CD4-positive, alpha-beta T cell (primary cell): ENCODE measurements at places on chromosomes 4 and X. TPM values are rescaled to one million over a fixed set of nuclear protein-coding genes. Genes with fewer than 3 reads are reported as not detected.

DNA sequence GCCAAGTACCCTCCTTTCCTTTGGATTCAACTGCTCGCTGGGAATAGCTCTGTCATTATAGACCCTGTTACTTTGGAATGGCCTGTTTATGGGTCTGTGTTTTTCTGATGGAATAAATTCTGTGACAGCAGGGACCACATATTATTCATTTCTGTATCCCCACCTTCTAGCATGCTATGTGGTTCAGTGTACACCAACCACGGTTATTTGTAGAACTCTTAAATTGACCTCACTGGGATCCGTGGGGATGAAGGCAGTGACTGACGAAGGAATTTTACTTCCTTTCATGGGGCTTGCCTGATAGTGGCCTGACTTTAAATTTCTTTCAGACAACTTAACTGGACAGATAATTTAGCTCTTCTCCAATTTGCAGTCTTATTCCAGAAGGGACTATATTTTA lies 343.2 kb downstream of the SPRY1 start:
- no peaks in the 10 kb centered on the region for H3K4me1 ChIP-seq
- H3K27me3 ChIP-seq = no peaks in the 10 kb centered on the region
- H3K4me3 ChIP-seq = no peak overlapping the region

DNA sequence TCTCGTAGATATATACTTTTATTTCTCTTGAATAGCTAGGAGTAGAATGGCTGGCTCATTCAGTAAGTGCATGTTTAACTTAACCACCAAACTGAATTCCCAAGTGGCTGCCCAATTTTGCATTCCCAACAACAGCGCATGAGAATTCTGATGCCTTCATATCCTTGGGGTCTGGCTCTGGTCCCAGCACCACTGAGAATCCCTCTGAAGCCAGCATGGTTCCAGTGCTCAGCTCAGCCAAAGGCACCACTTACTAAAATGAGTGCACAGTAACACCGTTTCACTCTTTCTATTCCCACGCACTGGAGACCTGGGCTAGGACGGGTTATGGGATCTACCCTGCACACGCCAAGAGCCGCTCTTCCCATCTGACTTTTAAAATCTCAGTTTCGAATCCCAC lies 60.4 kb downstream of the CASP3 start:
- H3K27me3 ChIP-seq = no peaks in the 10 kb centered on the region
- H3K36me3 ChIP-seq = no peaks in the 10 kb centered on the region
- no peak overlapping the region for H3K27ac ChIP-seq
- no peak overlapping the region for H3K4me3 ChIP-seq
- no peak for DNase-seq

GRCh38 chr4:149398993-149399392 lies 416.6 kb downstream of the IQCM start:
- H3K27me3 ChIP-seq = no peaks in the 10 kb centered on the region
- no peak overlapping the region for H3K4me3 ChIP-seq
- no peaks in the 10 kb centered on the region for H3K36me3 ChIP-seq
- no peak for DNase-seq
- no peaks in the 10 kb centered on the region for H3K4me1 ChIP-seq

DNA sequence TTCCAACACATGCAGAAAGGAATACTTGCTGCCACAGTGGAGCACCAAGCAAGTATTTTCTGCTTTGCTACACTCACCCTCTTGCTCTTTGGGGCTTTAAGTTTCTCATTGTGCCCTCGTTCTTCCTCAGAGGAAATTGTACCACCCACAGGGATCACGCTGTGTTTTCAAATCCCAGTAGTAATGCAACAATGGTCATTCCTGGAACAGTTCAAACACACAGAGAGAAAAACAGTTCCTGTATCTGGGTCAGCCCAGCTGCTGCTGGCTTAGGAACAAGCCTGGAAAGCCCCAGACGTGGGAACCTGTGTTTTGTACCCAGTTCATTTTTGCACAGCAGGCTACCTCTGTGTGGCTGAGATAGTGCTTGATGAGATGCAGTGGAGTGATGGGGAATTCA lies 907.8 kb downstream of the STPG2 start:
- H3K4me1 ChIP-seq = no peaks in the 10 kb centered on the region
- no peaks in the 10 kb centered on the region for H3K36me3 ChIP-seq
- no peak overlapping the region for H3K4me3 ChIP-seq
- DNase-seq = no peak
- no peak overlapping the region for H3K27ac ChIP-seq

DNA sequence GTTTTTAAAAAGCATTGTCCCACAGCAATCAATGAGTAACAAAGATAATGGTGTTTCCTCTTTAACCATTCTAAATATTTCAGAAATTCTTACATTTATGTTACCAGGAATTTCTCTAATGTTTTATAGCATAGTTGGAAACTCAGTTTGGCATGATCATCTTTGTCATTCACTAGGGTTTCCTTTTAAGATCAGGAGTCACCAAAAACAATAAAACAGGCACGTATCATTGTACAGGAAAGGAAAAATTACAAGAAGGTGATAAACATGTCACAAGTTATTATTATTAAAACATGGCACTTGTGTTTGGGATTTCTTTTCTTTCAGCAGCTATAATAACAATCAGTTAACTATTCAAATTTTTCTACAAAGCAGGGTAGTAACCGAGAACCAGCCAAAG lies 84.0 kb downstream of the SLC10A7 start:
- no peak for DNase-seq
- H3K4me3 ChIP-seq = no peak overlapping the region
- no peaks in the 10 kb centered on the region for H3K27me3 ChIP-seq
- no peak overlapping the region for H3K27ac ChIP-seq
- H3K4me1 ChIP-seq = no peaks in the 10 kb centered on the region

DNA sequence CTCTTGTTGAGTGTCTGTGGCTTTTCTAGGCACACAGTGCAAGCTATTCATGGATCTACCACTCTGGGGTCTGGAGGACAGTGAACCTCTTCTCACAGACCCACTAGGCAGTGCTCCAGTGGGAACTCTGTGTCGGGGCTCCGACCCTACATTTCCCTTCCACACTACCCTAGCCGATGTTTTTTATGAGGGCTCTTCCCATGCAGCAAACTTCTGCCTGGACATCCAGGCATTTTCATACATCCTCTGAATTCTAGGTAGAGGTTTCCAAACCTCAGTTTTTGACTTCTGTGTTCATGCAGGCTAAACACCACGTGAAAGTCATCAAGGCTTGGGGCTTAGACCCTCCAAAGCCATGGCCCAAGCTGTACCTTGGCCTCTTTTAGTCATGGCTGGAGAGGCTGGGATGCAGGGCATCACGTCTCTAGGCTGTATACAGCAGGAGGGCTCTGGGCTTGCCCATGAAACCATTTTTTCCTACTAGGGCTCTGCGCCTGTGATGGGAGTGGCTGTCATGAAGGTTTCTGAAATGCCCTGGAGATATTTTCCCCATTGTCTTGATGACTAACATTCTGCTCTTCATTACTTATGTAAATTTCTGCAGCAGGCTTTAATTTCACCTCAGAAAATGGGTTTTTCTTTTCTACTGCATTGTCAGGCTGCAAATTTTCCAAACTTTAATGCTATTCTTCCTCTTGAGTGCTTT lies 249.8 kb upstream of the CPEB2 start:
- H3K36me3 ChIP-seq = no peaks in the 10 kb centered on the region
- H3K4me3 ChIP-seq = no peak overlapping the region
- H3K4me1 ChIP-seq = no peaks in the 10 kb centered on the region
- H3K27me3 ChIP-seq = no peaks in the 10 kb centered on the region
- no peak overlapping the region for H3K27ac ChIP-seq
- no peak for DNase-seq

The HPGD gene
- 10.4 TPM for total RNA-seq

The NAA11 gene
- not detected for total RNA-seq
